ENCODE measurements at places on chromosomes 5 and 9.

- no peak for DNase-seq
Measured at GRCh38 chr5:1668141-1668721, 131.4 kb downstream of the MRPL36 start.

DNA sequence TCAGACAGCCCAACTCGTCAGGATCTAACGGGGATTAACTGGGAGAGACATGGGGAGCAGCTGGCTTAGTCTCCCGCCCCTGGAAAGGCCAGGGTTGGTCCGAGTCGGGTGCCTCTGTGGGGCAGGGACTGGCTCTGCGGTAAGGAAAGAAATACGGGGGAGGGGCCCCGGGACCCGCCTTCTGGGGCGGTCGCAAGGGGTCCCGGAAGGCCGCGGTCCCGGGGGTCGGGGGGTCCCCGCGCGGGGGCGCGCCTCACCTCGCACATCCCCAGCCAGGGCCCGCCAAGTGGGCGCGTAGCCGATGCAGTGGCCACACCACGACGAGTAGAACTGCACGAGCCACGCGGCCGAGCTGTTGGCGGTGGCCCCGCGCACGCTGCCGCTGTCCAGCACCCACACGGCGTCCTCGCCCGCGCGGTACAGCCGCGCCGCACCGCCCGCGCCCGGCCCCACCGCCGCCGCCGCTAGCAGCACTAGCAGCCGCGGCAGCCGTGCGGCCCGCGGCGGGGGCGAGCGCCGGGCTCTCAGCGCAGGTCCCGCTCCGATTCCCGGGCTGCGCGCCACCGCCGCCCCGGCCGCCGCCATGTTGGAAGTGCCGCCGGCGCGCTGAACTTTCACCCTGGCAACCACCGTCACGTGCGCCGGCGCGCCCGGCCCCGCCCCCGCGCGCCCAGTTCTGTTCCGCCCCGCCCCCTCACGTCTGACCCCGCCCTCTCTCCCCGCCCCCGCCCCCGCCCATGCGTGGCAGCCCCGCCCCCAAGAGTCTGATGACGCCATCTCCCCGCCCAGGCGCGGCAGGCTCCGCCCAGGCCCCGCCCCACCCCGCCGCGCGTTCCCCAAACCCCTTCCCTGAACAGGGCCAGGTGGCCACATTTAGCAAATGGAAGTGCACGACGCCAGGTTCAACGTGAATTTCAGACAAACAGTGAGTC, at the start of gene QSOX2:
Gene QSOX2 (minus strand): TSS at position 594 of the 932 bp plus-strand sequence. CDS start 9 bp downstream, at position 585.
- peak; percentile 41 for DNase-seq

- no peak for DNase-seq
Measured at GRCh38 chr5:6182271-6182815, 196.0 kb downstream of the MED10 start.

- DNase-seq = no peak
Measured at GRCh38 chr9:35070823-35071813, 1.3 kb downstream of the VCP start.

GRCh38 chr5:61551637-61552313, 219.7 kb downstream of the ZSWIM6 start:
- DNase-seq = no peak

DNA sequence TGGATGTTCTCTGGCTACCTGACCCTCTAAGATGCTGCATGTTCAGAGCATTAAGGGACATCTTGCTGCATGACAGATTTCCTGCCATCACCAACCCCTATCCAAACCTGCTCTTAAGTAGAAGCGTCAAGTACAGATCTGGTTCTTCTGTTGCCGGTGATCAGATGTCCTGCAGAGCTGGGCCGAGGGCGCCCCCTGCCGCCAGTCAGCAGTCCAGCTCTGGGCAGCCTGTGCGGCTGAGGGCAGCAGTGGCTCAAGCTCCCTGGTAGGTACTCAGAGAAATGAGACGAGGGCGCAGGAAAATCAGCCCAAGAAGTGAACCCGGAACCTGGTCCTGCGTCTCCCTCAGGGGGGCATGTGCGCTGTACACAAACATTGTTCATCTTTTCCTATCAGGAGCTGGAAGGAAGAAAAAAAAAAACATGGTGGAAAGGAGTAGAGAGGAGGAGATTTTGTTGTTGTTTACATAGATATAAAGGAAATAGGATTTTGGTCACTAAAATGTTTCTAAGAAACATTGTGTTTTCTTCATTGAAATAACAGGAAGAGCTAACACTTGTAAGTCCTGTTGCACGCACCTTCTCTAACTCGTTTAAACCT, 95.8 kb downstream of the CFAP90 start:
- peak; percentile 49 for DNase-seq

- DNase-seq = no peak
Measured at GRCh38 chr9:134987376-134987775, 69.7 kb upstream of the FCN1 start.

- DNase-seq = no peak
Measured at GRCh38 chr5:54868511-54869483, 116.6 kb downstream of the ESM1 start.

GRCh38 chr9:86257391-86257790, 2.1 kb downstream of the C9orf153 start:
- DNase-seq = no peak

GRCh38 chr5:78627175-78627574, 21.4 kb downstream of the LHFPL2 start:
- DNase-seq = no peak

DNA sequence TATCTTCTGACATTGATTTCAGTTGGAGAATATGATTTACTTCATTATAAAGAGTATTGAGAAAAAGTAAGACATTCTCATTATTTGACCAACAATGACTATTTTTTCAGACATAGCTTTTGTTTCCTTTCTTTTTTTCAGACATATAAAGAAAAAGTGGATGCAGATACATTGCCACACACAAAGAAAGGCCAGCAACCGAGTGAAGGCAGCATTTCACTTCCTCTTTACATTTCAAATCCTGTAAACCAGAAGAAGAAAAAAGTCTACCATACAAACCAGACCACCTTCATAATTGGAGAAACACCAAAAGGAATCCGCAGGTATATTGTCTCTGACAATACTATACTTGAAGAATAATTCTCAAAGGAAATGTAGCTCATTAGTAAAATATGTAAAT, 128.9 kb downstream of the ERCC6L2 start:
- no peak for DNase-seq

GRCh38 chr9:74220327-74220726, 276.8 kb upstream of the RORB start:
- DNase-seq = no peak

DNA sequence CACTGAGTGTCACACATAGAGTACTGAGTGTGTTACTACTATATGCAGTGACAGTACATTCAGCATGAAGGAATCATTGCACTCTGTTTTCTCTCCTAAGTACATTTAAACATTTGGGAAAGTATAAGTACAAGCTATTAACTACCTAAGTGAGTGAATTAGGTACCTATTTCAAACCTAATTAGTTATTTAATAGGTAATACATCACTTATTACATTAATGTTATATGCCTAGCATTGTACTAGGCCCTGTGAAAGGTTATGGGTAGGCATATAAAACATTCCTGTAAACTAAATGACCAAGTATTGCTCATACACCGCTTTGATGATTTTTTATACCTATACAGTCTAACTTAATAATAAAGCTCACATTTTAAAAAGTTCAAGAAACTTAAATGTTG, 25.7 kb upstream of the PPP3R2 start:
- no peak for DNase-seq

DNA sequence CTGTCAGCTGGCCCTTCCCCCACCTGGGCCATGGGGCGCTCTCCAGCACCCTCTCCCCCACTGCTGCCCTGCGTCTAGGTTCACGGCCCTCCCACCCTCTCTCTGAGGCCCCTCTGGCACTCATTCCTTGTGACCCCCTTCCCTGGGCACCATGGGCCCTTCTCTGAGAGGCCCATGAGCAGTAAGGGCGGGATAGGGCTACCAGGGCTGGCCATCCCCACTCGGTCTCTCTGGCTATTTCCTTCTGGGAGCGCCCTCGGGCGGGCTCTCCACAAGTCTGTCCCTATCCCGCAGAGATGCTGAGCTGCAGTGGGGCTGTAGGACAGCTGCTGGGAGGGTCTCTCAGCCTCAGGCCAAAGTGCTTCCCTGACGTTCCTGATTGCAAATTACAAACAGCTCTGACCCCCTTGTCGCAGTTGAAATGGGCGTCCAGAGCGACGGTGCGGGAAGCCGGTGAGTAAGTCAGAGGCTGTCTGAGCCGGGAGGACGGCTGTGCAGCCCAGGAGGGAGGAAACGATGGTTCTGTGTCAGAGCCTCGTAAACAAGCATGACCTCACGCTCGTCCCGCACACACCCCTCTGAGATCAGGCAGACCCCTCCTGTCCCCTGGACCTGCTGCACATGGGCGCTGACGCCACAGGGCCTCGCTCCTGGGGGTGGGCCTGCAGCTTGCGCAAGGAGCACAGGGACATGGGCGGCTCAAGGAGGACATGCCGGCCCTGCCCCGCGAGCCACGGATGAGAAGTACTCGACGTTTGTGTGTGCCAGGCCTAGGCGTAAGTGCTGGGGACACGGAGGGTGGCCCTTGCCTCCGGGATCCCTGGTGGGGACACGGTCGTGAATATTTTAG, 36.3 kb upstream of the GFPT2 start:
- DNase-seq = no peak

- DNase-seq = no peak
Measured at GRCh38 chr5:112257976-112258375, 161.1 kb downstream of the EPB41L4A start.

DNA sequence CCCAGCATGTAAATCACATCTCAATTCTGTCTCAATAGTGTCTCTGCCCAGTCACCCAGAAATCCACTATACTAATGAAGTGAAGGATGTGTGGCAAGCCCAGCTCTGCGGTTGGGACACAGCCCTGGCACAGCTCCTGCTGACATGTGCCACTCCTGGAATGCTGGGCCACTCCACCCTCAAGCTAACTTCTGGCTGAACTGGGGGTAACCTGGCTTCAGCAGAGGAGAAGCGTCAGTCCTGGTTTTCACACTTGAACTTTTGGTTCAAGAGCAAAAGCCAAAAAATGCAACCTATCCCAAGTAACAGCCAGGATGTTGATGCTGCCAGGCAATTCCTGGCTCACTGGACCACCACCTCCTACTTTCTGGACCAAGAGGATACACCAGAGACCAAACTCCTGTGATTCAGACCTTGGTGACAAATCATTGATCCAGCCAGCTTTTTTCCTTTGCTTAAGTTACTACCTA, 86.4 kb downstream of the ARRDC3 start:
- no peak for DNase-seq

GRCh38 chr9:75890472-75891276, at the start of gene PCSK5:
PCSK5 (plus strand) TSS chr9:75890673; CDS start chr9:75891182, 509 bp downstream.
- DNase-seq = peak; percentile 84

GRCh38 chr5:109619606-109620005, 70.1 kb upstream of the MAN2A1 start:
- no peak for DNase-seq

DNA sequence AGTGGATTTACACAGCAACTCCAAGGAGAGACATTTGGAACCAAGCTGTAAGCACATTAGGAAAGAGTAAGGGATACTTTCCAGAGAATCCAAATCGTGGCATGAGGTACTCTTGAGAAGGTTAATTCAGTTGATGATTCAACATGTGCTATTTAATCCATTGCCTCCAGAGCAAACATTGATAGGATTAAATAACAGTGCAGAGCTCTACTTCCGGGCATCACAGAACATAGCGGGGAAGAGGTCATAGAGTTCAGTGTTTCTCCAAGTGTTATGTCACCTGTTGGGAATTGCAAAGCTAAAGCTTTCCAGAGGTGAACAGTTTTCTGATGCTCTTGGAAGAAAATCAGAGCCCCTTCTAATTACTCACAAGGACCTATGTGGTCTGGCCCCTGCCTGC, 127.5 kb downstream of the PPP2R2B start:
- DNase-seq = no peak

- DNase-seq = no peak
Measured at GRCh38 chr5:134590992-134591659, 41.5 kb downstream of the SAR1B start.

DNA sequence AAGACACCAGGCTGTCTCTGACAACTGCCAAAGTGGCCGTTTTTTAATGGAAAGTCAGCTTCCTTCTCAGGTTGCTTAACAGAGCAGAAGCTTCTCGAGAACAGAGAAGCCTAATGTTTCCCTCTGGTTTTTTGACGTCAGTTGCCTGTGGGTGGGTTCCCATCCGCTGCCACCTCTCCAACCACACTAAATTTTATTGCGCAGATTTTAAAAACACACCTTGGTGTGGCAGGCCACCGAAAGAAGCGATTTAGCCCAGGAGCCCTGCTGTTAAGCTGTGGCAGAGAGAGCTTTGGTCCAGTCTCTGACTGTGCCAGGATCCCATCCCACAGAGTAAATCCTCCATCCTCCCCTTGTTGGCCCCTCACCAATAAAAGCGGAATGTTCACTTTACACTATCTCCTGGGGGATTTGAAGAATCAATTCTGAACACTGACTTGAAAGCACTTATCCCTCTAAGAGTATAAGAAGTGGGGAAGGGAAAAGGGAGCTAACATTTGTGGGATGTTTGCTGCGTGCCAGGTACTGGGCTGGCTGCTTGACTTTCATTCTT, 181.6 kb downstream of the AOPEP start:
- no peak for DNase-seq

GRCh38 chr5:75512383-75513074, 838 bp downstream of the POLK start:
- DNase-seq = no peak

DNA sequence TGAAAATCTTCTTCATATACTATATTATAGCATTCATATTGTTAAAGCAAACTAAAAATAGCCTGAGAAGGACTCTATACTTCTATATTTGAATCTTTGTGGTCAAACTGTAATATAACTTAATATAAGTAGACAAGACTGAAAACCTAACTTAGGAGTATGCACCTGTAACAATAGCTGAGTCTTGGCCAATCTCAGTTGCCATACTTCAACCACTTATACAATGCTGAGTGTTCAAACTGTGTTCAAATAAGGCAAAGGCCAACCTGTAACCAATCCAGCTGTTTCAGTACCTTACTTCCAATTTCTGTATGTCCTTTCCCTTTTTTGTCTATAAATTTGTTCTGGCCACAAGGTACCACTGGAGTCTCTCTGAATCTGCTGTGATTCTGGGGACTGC, 1360.8 kb upstream of the CDH9 start:
- no peak for DNase-seq

DNA sequence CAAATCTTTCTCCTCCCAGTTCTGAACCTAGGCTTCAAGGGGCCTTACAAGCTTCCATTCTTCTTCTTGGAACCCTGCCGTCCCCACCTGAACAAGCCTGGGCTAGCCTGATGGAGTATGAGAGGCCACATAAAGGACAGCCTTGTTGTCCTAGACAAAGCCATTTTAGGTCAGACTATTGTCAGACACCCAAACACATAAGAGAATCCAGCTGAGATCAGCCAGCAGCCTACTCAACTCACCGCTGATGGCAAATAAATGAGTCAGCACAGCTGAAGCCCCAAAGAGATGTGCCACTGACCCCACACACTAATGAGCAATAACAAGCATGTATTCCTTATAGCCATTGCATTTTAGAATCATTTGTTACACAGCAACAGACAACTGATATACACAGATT, 33.8 kb downstream of the SVEP1 start:
- peak; percentile 17 for DNase-seq
